ENCODE measurements at places on chromosomes 2 and 18.

- DNase-seq: no peak
Measured at GRCh38 chr2:8392098-8392866, 289.6 kb upstream of the ID2 start.

DNA sequence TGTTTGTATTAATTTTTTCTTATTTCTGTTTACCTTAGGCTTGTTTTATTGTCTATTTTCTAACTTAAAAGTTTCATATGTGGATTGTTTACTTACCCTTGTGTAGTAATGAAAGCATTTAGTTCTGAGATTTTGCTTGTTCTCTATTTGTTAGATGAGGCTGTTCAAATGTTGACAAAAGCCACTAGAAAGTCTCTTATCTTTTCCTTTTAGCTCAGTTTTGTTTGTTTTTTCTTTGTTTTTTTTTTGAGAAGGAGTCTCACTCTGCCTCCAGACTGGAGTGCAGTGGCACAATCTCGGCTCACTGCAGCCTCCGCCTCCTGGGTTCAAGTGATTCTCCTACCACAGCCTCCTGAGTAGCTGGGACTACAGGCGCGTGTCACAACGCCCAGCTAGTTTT is 30.9 kb downstream of the USP14 start:
- no peak for DNase-seq

- no peak for DNase-seq
Measured at GRCh38 chr2:148687543-148687942, 43.0 kb downstream of the EPC2 start.

DNA sequence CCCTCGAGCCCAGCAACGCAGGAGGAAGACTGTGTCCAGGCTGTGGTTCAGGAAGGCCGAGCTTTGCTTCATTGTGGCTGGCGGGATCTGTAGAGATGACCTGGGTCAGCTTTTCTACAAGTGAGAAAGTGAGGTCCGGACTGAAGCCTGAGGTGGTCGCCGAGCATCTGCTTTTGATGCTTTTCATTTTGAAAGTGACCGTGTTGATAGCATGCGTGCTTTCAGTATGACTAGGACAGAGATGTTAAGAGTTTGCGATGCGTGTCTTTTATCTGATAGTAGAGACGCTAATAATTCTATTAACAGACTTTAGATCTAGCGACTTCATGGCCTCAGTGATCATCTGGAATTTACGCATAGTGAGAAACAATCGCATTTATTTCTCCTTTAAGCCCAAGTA is 28.1 kb downstream of the CTDP1 start:
- DNase-seq: no peak

- no peak for DNase-seq
Measured at GRCh38 chr2:231710799-231711676, 2.7 kb downstream of the PTMA start.

DNA sequence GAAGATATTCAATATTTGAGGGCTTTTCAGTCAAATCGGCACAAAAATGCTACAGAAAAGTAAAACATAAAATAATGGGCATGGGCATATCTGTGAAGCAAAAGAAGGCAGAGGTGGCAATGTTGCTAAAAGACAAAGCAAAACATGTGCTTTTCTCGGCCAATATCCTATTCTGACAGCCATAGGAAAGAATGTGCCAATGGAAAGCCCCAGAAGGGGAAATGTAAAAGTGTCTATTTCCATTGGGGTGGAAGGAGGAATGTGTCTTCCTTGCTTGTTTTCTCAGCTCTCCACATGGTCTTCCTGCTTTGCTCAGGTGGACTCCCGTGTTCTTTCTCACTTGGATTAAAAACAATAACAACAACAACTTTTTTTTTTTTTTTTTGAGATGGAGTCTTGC is 13.7 kb upstream of the PER2 start:
- no peak for DNase-seq

DNA sequence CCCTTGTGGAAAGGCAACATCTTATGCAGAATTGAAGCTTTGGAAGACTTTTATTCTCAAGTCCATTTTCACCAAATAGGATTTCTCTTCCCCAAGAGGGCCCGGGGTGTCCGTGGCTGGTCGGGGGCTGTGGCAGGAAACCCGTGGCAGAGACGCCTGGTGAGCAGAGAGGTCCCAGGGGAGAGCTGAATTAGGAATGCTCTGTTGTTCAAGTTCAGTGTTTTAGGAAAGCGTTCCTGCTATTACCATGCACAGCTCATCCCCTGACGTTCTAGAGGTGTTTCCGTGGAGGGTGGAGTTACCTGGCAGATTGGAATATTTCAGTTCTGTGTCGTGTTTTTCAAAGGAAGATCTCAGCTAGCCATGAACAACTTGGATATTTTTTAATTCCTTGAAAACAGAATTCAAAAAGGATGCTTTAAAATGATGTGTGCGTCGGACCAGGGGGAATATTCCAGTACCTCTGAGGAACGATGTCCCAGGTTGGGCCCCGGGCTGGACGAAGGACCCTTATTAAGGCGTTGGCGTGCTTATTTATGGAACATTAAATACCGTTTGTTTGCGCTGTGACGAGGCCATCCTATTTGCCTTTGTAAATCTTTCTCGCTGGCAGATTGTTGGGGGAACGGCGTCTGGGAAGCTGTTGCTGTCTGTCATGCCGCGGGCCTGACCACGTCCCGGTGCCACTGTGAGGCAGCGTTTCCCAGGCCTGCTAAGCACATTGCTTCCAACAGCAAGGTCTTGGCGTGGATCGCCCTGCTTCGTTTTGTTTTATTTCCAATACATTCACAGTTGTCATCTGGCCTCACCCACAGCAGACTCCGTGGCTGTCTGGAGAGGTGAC is 8.2 kb downstream of the NFATC1 start:
- no peak for DNase-seq

- no peak for DNase-seq
Measured at GRCh38 chr2:171205551-171205950, 44.9 kb upstream of the TLK1 start.

GRCh38 chr2:65557616-65558573 is 125.5 kb upstream of the SPRED2 start:
- DNase-seq: no peak

DNA sequence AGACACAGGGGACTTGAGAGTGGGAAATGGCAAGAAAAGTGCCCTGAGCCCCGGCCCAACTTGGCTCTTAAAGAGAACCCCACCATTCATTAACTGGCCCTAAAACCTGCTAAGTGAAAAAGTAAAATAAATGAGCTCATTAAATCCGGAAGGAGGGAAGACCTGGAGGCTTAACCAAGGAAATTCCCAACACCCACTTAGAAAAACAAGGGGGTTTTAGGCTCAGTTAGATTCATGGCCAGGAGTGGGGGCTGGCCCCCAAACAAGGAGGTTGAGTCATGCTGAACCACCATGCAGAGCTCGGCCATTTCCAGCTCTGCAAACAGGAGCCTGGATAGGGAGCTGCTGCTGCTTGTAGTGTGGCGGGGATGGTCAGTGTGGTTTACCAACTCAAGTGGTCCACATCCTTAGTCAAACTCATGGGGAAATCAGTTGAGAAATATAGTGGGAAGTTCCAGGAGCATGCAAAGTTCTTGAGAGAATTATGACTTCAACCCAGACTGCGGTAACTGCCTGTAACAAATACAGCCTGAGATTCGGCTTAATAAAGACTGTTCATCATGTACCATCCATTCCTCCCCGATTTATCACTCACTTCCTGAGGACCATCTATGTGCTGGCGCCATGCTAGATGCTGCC is 39.7 kb upstream of the MRPL19 start:
- no peak for DNase-seq

DNA sequence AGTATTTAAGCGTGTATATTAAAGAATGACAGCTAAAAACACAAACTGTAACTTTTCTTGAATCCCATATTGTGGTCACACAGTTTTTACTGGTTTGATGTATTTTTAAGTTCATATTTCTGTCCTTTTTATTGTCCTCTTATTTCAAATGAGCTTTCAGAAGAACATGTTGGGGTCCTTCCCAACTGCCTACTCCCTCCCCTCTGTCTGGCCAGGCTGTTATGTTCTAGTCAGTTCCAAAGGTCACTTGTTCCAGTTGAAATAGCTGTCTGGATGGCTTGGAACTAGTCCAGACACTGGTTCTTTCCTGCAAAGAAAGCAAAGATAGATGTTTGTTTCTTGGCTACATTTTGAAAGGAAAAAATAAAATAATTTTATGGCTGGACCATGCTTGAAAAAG is 306.9 kb downstream of the GULP1 start:
- DNase-seq: no peak

- DNase-seq: no peak
Measured at GRCh38 chr18:9803063-9803697, 82.6 kb upstream of the TXNDC2 start.

GRCh38 chr2:235416858-235417499 is 76.9 kb upstream of the AGAP1 start:
- DNase-seq: no peak

- DNase-seq: no peak
Measured at GRCh38 chr18:45775241-45775676, 50.2 kb upstream of the SIGLEC15 start.

DNA sequence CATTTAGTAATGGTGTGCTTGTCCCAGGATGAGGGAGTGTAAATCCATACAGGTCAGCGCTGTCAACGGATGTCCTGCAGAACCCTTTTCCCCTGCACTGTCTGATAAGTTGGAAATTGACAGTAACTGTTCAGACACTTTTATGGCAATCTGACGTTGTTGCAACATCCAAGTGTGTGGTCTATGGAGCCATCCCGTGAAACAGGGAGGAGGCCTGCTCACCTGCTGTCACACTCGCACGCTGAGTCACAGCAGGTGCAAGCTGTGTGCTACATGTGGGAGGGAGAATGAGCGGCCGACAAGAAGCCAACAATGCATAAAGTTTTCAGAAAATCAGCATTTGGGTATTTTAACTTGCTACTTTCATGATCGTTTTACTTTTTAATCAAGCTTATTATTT is 43.7 kb upstream of the RMDN2 start:
- no peak for DNase-seq

DNA sequence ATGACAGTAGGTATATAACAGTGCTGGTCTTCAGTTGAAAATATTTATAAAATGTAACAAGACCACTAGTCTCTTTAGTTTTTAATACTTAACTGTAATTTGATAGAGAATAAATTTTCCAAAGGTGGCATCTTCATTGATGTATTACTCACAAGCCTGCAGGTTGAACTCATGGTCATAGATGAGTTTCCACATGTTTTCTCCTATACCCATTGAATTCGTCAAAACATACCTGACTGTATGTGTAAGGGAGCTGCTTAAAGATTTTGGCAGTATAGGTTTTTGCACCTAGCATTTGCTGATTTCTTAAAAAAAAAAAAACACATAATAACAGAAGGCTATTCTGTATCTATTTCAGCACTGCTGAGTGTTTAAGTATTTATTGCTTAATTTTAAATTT is 112.9 kb downstream of the FMNL2 start:
- no peak for DNase-seq

GRCh38 chr2:122021941-122022340 is 266.5 kb downstream of the TSN start:
- no peak for DNase-seq

DNA sequence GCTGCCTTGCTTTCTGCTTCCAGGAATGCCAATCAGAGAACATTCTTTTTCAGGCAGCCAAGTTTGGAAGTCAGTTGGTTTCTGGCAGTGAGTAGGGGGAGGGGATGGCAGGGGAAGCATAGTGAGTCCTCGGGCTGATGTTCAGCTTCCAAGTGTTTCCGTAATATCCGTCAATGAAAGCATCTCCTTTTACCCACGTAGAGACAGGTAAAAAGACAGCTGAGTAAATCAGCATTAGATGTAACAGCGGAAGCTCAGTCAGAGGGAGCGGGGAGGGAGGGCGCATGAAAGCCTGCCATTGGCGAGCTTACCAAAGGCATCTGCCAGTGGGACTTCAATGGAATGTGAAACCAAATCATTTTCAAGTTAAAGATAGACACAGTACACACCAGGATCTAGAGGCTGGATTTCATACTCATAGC is 117.1 kb upstream of the DTNA start:
- no peak for DNase-seq

GRCh38 chr2:99987160-99987559 is 155.2 kb downstream of the AFF3 start:
- no peak for DNase-seq

DNA sequence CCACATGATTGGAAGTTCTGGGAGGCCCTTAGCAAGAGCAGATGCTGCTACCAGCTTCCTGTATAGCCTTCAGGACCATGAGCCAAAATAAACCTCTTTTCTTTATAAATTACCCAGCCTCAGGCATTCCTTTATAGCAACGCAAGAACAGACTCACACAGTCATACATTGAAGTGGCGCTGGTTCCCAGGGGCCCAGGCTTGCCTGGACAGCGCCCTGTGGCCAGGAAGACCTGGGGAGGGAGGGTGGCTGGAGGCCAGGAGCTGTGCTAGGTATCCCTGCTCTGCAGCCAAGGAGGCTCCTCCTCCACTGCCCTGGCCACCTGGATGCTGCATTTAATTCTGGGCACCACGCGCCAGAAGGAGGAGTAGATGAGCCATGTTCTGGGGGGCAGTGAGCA is 98.1 kb downstream of the AGAP1 start:
- DNase-seq: no peak

- no peak for DNase-seq
Measured at GRCh38 chr18:10320791-10321190, 133.6 kb upstream of the APCDD1 start.

GRCh38 chr2:41966920-41967319 is 80.9 kb upstream of the PKDCC start:
- DNase-seq: peak; percentile 41

DNA sequence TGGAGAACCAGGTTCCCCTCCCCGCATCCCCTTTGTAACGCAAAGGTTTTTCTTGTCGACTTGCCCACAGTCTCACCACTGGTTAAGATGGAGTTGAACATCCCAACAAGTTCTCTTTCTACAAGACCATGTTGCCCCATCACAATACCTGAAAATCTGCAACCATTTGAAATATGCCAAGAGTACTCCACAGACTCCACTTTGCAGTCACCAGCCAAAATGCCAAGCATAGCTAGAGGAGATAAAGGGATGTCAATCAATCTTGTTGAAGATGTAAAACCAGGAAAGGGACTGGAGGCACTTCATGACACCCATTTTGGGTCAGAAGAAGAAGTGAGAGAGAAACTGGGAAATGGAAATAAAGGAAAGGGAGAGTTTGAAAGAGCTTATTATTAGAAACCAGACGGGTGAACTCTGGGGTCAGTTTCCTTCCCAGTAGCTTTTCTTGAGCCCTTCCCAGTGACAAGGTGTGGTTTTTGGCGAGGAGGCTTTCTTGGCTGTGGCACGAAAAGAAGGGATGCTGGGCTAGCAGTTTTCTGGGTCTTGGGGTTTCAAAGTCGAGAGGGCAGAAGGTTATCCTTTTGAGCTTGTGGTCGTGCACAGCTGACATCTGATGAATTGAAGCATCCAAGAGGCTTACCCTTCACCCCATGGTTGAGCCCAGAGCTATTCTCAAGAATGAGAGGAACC is 79.3 kb downstream of the ACAA2 start:
- DNase-seq: no peak

Measured in SIG-M5 (cell line).